ENCODE measurements at places on chromosomes 1 and 21.

GRCh38 chr1:245046769-245047168 is 108.0 kb upstream of the KIF26B start:
- DNase-seq: no peak

DNA sequence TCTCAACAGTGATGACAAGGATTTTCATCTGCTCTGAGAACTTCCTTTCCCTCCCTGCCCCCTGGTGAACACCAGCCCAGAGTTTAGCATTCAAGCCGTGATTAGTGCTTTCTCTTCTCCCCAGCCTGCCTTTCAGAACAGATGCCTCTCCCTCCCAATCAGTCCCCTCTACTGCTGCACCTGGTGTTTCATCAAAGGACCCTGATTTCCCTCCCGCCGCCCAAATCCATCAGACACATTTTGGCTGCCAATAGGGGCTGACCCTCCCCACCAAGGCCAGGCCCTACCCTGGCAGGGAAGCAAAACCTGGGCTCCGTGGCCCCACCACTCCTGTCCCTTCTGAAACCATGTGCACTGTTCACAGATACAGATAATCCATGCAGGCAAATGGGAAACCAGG is 34.0 kb upstream of the KLHDC7A start:
- no peak for DNase-seq

DNA sequence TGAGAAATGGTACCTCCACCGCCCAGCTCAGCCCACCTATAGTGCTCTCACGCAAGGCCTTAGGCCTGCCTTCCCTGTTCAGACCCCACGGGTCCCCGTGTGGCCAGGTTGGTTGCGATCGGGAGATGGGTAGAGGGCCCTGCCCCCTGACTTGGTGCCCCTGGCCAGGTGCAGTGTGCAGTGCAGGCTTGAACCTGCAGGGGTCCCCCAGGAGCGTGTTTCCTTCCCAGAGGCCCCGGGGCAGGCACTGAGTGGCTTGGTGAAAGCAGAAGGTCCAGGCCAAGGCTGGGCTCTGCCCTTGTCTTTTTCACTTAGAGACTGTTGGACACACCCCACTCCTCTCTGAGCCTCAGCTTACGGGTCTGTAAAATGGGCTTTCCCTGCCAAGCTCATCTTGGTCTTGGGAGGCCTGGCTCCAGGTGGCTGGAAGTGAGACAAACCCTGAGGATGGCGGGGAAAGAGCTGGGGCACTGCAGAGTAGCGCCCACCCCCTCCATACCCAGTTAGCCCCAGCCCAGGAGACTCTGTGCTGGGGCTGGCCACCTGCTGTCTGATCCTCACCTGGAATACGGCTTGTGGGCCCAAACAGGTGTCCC is 9.3 kb upstream of the HES5 start:
- DNase-seq: no peak

GRCh38 chr1:117341123-117341522 is 26.1 kb upstream of the MAN1A2 start:
- no peak for DNase-seq

- DNase-seq: no peak
Measured at GRCh38 chr1:225744745-225745144, 32.9 kb upstream of the SRP9 start.

- no peak for DNase-seq
Measured at GRCh38 chr1:118504867-118505266, 319.8 kb upstream of the SPAG17 start.

GRCh38 chr1:203629016-203629506 is 2.4 kb downstream of the ATP2B4 start:
- no peak for DNase-seq

DNA sequence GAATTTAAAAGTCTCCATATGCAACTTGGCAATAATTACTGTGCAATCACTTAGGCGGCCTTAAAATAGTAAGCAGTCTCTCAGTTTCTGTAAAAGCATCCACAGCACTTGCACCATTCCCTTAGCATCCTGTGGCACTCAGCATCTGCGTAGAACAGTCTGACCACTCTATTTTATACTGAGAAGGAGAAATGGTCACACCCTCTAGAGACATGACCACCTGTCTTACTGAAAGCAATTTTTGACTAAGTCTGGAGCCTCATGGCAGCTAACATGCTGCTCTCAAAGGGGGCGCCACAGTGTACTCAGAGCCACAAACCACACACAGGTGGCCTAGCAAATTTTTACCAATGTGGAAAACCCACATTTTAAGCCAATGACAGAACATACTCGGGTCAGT is 62.0 kb downstream of the KCNK1 start:
- no peak for DNase-seq

DNA sequence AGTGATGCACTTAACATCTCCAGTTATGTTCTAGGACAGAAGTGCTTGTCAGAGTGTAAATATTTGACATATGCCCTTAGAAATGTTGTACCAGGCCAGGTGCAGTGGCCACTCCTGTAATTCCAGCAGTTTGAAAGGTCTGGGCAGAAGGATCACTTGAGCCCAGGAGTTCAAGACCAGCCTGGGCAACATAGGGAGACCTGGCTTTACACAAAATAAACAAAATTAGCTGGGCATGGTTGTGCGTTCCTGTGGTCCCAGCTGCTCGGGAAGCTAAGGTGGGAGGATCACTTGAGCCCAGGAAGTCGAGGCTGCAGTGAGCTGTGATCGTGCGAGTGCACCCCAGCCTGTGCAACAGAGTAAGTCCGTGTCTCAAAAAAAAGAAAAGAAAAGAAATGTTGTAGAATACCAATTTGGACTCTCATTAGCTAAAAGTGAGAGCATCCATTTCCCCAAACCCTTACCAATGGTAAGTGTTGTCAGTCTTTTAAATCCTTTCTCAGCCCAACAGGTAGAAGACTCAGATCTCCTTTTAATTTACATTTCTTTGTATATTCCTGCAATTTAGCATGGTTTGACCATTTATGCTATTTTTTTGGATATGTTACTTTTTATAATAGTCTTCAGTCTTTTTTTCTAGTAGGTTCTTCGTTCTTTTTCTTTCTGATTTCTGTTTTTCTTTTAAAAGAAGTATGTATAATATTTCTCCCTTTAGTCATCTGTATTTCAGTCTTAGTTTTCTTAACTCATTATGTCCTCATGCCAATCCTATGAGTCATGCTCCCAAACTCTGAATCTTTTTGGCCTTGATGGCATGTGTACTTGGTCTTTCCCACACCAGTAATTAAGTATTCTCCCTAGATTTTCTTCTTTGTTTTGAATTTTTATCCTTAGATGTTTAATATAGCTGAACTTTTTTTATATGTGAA is 74.4 kb downstream of the CAMTA1 start:
- no peak for DNase-seq

GRCh38 chr1:211715971-211716370 is 40.5 kb upstream of the NEK2 start:
- no peak for DNase-seq

DNA sequence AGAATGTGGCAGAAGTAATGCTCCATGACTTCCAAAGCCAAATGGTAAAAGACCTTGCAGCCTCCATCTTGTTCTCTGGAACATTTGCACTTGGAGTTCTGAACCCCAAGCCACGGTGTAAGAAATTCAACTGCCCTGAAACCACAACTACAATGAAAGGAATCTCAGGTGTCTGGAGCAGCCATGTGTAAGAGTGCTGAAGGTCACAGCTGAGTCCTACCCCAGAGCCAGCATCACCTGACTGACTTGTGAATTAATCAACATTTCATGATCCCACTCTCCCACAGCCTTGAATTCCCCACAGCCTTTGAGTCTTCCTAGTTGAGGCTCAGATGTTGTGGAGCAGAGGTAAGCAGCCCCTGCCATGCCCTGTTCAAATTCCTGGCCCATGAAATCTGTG is 192.8 kb upstream of the CAMK1G start:
- DNase-seq: no peak

DNA sequence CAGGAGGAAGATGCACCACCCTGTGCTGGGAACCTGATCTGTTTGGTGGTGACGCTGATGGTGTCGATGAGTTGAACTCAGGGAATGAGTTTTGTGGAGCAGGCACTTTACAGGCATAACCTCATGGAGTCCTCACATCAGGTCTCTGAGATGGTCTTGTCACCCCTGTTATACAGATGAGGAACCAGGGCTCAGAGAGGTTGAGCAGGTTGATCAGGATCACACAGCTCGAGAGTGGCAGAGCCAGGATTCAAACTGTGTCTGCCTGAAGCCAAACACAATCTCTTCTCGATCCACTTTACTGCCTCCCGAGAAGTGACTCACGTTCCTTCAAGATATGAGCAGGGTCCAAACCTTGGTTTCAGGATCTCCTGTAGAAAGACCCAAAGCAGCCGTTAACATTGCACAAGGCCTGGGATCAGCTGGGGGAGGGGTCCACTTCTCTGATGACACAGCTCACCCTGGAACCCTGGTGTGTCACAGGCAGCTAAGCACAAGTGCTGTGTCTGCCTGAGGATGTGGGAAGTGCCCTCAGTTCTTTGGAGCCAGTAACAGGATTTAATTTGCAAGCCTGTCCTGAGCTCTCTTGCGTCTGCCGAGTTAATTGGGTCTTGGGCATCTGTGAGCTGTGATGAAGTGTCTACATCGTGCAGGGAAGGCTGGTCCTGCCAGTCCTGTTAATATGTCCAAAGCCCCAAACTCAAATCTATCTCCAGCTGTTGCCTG is 65.4 kb upstream of the STUM start:
- no peak for DNase-seq

DNA sequence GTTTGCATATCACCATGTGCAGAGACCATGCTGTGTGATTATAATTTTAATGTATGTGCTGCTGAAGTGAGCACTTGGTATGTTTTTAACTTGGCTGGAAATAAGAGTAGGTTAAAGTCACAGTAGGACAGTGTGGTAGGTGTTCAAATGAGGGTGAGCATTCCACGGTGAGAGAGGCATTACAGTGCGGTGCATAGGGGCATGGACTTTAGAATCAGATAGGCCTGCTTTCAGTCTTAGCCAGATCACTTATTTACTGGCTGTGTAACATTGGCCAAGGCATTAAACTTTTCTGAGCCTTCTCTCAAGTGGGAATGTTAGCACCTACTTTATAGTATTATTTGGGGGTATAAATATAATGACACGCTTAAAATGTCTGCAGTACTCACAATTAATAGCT is 43.2 kb downstream of the GIPC2 start:
- DNase-seq: no peak

- DNase-seq: no peak
Measured at GRCh38 chr1:59393211-59394180, 96.6 kb downstream of the FGGY start.

DNA sequence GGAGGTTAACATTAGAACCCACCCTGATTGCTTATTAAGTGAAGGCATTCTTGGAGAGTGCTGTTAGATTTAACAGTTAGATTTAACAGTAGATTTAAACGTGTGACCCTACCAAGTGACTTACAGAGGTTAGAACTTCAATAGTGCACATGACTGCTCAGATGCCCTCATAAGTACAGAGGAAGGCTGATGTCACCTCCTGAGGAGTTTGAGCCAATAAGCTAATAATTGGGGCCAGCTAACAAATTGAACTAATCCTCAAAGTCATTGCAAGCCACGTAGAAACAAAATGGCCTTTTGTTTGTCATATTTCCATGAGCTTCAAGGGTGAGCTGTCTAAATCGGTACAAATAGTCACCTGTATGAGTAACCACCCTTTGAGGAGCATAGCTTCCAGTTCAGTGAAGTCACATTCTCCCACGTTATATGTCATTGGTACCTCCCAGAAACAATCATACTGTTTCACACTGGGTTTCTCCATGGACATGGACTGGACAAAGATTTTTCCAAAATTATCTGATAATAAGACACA is 11.7 kb downstream of the AVPR1B start:
- DNase-seq: no peak

- no peak for DNase-seq
Measured at GRCh38 chr1:52413410-52413989, 9.1 kb downstream of the PRPF38A start.

DNA sequence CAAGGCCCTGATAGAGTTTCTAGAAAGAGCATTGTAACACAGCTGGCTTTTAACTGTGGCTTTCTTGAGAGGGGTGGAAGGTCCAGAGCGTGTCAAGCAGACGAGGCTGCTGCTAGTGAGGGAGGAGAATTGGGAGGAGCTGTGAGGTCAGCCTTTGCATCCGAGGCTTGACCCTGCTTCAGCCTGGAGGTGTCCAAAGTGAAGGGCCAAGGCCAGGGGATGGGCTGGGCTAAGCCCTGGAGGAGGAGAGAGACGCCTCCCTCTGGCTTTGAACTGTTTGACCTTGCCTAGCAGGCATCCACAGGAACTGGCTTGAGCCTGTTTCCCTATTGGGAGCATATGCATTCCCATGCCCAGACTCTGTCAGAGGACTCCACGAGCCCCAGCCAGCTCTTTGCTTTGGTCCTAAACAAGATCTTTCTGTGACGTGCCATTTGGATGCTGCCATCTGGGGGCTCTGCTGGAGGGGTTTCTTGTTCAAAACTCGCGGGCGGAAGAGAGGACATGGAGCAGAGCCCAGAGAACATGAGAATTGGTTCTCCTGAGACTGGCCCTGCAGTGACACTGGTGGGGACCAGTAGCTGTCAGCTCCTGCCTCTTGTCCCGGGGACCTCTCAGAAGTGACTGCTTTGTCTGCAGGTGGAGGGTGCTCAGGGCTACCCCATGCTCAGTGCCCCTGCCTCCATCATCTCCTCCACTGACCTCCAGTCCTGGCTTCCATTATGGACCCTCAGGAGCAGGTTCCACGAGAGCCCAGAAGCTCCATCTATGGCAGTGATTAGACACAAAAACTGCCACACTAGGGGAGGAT is 5.5 kb downstream of the ACTRT2 start:
- DNase-seq: no peak

DNA sequence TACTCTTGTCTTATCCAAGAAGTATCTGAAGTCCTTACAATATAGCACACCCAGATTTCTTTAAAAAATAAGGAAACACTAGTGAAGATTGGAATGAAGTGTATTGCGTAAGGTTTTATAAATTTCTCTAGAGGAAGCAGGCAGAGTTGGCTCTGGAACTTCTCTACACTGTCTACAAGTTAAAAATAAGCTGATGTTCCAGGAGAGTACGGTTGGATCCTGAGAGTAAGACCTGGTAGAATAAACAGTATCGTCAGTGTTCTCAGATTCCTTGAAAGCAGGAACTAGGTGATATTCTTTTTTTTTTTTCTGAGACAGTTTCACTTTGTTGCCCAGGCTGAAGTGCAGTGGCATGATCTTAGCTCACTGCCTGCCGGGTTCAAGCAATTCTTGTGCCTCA is 107.9 kb downstream of the USP25 start:
- DNase-seq: no peak

DNA sequence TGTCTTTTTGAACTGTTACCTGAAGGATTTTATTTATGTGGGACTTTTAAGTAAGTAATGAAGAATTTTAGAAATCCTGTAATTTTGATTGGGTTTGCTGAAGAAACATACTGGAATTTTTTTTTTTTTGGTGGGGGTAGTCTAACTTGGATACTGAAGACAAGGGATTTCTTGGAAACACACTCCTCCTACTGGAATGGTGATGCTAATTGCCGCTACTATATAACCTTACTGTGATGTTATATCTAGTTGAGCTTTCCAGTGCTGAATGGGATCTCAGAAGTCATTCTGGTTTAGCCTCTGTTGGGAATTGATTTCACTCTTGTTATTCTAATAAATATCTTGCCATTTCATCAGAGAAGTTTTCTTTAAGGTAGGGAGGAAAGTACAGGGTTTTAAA is 8.4 kb downstream of the PPP2R5A start:
- DNase-seq: no peak

- no peak for DNase-seq
Measured at GRCh38 chr1:234779160-234779538, 169.2 kb upstream of the IRF2BP2 start.
